CD4-positive, alpha-beta T cell treated with Interleukin-15 for 4 hours (primary cell): ENCODE measurements at places on chromosomes 11 and 22.

DNA sequence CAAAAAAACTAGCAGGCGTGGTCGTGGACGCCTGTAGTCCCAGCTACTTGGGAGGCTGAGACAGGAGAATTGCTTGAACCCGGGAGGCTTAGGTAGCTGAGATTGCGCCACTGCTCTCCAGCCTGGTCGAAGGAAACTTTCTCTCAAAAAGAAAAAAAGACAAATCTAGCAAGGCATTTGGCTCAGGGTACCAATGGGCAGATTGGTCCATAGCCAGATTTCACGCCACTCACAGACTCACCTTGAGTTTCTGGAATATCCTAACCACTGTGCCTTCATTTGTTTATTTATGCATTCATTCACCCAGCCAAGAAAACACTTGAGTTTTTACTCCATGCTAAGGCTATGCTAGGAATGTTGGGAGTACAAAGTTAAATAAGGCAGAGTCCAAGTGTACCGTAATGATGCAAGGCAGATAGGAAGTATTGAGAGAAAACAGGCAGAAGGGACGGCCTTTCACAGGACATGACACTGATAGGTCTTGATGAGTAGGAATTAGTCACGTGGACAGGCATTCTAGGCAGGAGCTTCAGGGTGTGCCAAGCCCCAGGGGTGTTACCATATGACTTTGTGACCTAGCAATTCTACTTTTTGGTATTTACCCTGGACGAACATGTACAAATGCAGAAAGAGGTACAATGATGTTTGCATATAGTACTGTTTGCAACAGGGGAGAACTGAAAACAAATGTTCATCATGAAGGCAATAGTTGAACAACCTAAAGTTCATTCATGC is 3.0 kb upstream of the PACSIN3 start:
- DNase-seq: no peak

DNA sequence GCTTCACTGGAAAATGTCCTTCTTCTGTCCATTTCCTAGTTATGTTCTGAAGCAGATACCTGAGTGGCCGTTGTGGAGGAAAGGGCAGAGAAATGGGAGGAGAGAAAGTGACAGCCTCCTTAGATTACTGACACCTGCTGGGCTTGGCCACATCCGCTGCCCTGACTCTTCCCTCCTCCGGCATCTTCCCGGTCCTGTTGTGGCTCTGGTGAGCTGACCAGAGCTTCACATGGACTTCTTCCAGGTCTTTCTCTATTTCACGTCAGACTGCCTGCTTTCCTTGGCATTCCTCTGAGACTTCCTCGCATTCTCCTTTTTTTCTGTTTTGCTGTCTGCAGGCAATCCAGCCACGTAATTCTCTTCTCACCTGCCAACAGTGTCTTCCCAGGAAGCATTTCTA is 138.7 kb upstream of the E2F8 start:
- no peak for DNase-seq

DNA sequence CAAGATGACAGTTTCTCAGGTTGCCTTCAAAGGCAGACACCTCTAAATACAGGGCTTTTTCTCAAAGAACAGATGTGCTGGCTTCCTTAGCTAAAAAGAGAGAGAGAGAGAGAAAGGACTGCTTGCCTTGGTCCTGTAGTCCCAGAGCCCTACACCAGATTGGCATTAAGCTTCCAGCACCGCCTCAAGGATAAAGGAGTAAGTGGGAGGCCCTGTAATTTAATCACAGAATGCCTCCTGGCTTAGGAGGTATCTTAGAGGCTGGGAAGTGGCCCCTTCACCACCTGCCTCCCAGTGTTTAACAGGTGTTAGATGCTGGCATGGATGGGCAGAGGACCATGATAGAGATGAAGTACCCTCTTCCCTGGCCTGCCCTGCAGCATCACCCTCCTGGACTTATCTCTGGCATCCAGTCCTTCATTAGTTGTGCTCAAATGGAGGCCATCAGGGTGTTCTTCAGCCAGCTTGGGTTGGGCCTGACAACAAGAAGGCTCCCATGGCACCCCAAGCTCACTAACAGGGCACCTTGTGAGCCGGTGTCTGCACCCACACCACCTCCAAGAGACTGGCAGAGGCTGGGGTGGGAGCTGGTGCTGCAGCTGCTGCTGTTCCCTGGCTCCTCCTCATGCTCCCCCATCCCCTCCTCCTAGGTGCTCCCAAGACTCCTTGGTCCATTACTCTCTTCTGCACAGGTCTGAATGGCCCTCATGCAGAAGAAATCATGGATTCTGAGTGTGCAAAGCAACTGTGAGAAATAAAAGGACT is 32.5 kb downstream of the ABCC8 start:
- no peak for DNase-seq

GRCh38 chr11:2507945-2508749 is 63.3 kb downstream of the KCNQ1 start:
- DNase-seq: no peak

- DNase-seq: no peak
These were observed 422.6 kb downstream of the MN1 start for GRCh38 chr22:27378995-27379394.

DNA sequence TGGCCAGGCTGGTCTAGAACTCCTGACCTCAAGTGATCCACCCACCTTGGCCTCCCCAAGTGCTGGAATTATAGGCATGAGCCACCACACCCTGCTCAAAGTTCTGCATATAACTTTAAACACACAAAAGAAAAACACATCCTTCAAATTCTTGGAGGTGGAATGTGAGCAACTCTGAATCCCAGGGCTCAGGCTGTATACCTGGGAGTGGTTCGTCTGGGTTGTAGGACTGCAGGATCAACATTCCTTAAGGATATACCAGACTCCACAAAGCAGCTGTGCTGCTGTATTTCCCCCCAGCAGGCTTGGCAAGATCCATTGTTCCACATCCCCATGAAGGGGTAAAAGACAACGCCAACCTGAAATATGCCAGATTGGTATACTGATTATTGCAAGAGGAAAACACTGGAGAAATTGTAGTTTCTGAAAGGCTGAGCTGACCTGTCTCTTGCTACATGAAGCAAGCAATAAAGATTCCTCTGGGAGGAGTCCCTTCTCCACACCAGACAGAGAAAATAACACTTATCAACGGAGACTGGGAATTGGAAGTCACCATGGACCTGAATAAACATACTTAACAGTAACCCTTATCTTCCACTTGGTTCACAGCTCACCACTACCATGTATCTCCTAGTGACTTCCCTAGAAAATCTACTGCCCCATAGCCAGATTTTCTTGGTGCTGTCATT is 12.2 kb upstream of the RPS3 start:
- no peak for DNase-seq

- DNase-seq: no peak
These were observed 3.9 kb downstream of the DGKZ start for GRCh38 chr11:46351148-46351547.

DNA sequence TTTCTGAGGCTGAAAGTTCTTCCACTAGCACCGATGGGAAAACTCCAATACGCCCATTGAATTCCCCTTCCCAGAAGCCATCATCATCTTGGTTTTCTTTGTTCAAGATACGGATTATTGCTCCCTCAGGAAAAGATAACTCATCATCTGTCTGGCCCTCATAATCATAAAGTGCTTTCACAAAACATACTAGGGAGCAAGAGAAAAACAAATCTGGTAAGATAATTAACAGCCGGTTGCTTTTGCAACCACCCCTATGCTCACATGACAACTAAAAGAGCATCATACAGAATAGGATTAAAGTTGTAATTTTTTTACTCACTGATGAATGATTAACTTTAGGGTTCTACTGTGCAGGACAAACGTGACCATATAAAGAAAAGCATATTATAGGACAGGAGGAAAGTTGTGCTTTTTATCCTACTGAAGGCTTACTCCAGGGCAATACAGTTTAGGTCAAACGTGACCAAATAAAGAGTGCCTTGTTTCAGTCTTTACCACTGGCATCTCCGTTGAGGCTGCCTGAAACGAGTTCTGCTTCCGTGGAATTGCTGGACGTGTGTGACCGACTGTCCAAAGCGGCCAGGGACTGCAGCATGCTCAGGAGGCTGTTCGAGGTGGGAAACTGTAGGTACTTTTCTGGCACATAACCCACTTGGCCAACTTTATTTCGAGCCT is 28.6 kb downstream of the ATG16L2 start:
- no peak for DNase-seq

DNA sequence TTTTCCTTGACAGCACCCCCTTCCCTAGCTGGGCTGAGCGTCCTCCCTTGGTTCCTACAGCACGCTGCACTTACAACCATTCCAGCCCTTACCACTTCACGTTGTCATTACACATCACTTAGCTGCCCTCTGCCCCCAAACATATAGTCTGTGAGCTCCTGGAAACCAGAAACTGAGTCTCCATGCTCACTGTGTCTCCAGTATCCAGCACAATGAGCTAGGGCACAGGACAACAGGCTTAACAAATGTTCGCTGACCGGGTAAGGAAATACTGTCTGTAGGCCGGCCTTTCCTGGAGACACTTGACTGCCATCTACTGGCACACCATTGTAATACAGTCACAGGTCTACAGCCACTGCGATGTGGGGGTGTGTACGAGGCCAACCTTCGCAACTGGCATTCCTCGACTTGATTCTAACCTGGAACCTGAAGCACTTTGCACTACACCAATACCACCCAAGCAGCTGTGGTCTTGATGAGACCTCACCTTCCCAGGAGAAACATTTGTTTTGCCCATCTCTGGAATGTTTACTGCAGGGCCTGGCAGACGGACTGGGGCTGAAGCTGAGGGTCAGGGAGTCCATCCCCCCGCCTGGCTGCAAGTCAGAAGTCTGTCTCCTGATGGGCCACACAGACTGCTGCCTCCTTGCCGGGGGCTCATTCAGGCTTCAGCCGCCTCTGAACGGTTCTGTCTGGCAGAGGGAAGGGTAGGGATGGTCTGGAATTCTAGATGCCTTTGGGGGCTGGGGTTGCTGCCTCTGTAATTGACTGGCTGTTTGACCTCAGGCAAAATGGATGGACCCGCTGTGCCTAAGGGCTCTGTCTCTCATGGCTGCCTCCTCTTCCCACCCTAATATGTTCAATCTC is 72.0 kb downstream of the SYN3 start:
- peak; percentile 21 for DNase-seq
